Body of pancreas (tissue), 4 donors: ENCODE measurements at places on chromosomes 7 and 10. TPM values are rescaled to one million over a fixed set of nuclear protein-coding genes. Genes with fewer than 3 reads are reported as not detected.

GRCh38 chr7:27647046-27647445, 15.6 kb downstream of the HIBADH start:
- H3K36me3 ChIP-seq = no peaks in the 10 kb centered on the region
- no peak for DNase-seq
- H3K4me3 ChIP-seq = no peak overlapping the region
- no peaks in the 10 kb centered on the region for H3K27me3 ChIP-seq
- H3K27ac ChIP-seq = no peak overlapping the region

- no peaks in the 10 kb centered on the region for H3K27me3 ChIP-seq
- no peaks in the 10 kb centered on the region for H3K36me3 ChIP-seq
- no peak overlapping the region for H3K27ac ChIP-seq
- H3K4me1 ChIP-seq = no peaks in the 10 kb centered on the region
These were observed 14.2 kb upstream of the BRI3 start for GRCh38 chr7:98267303-98267702.

- H3K4me1 ChIP-seq = no peaks in the 10 kb centered on the region
- no peak overlapping the region for H3K27ac ChIP-seq
- no peak for DNase-seq
These were observed 345.6 kb upstream of the LRGUK start for GRCh38 chr7:133781486-133782090.

GRCh38 chr7:11732207-11732606, 99.8 kb downstream of the THSD7A start:
- H3K4me3 ChIP-seq = no peak overlapping the region
- no peak overlapping the region for H3K27ac ChIP-seq
- no peak for DNase-seq
- no peaks in the 10 kb centered on the region for H3K4me1 ChIP-seq
- no peaks in the 10 kb centered on the region for H3K27me3 ChIP-seq

GRCh38 chr7:68015122-68015977, 1018.7 kb downstream of the TYW1 start:
- no peak overlapping the region for H3K4me3 ChIP-seq
- H3K27ac ChIP-seq = no peak overlapping the region
- no peaks in the 10 kb centered on the region for H3K4me1 ChIP-seq
- no peaks in the 10 kb centered on the region for H3K27me3 ChIP-seq

GRCh38 chr10:95604630-95605029, 43.5 kb upstream of the SORBS1 start:
- no peak for DNase-seq
- H3K36me3 ChIP-seq = peaks cover 20% of the 10 kb centered on the region
- no peak overlapping the region for H3K4me3 ChIP-seq
- no peaks in the 10 kb centered on the region for H3K4me1 ChIP-seq

GRCh38 chr7:13197501-13197900, 510.1 kb downstream of the ARL4A start:
- no peaks in the 10 kb centered on the region for H3K4me1 ChIP-seq
- H3K4me3 ChIP-seq = no peak overlapping the region
- H3K27me3 ChIP-seq = no peaks in the 10 kb centered on the region
- H3K36me3 ChIP-seq = no peaks in the 10 kb centered on the region

DNA sequence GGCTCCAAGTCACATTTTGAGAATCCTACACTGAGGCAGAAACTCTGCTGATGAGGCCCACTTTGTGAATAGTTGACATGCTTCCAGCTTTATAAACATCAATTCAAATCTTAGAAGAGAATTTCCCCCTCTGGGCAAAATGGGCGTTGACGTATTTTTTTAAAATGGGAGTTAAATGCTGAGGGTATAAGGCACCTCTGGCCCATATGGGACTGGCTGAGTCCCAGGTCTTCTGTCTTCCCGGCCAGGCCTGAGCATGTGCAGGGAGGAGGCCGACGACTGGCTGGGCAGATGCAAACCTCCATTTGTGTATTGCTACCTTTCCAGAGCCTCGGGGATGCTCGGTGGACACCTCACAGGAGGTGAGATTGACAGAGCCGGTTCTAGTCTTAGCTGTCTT, 37.7 kb downstream of the BUB3 start:
- H3K27me3 ChIP-seq = no peaks in the 10 kb centered on the region
- H3K36me3 ChIP-seq = no peaks in the 10 kb centered on the region
- no peaks in the 10 kb centered on the region for H3K4me1 ChIP-seq

DNA sequence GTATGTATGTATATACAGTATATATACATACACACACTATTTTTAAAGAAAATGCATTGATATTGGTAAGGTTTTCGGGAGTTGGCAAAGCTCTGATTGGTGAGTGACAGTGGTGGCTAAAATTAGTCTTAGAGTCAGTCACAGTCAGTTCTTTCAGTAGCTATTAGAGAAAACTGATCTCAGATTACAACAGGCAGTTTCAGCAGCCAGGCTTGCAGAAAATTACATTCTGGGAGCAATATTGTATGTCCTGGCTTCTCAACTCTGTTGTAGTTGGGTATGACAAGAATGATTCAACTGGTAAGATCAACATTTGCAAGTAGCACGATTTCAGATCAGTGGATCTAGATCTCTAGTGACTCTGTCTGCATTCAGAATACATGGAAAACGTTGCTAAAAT, 897.9 kb upstream of the AUTS2 start:
- H3K27ac ChIP-seq = no peak overlapping the region
- H3K4me1 ChIP-seq = no peaks in the 10 kb centered on the region
- no peak overlapping the region for H3K4me3 ChIP-seq
- H3K36me3 ChIP-seq = no peaks in the 10 kb centered on the region
- no peak for DNase-seq

GRCh38 chr7:101729241-101729883, 88.1 kb upstream of the CUX1 start:
- H3K27ac ChIP-seq = no peak overlapping the region
- no peaks in the 10 kb centered on the region for H3K36me3 ChIP-seq
- H3K27me3 ChIP-seq = no peaks in the 10 kb centered on the region
- H3K4me3 ChIP-seq = no peak overlapping the region

DNA sequence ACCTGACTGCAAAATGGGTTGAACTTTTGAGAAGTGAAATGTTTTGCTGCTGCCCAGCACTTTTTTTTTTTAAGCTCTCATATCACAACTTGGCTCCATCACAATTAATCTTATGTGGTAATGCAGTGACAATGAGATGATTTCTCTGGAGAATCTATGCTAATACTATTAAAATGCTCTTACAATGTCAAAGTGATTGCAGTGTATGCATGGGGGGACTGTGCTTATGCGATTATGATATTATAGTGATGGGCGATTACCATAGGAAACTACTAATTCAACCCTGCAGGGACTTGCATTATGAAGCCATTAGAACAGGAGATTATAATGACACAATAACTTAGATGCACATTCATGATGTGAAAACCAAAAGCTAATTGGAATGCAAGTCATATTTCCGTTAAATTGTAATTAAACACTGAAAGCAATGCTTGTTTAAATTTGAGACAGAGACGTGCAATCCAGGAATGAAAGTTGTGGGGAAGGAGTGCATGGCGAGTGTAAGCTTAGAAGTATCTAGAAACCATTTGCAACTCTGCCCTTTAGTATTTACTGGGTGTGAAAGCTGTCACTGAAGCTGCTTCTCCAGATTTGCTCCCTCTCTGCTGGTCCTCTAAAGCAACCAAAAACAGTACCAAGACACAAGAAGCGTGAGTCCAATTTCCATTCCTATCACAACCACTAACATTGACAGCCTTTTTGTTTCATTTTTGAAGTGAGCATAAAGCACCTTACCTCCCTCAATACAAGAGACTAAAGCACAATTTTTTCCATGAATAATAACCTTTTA, 21.6 kb downstream of the PTER start:
- DNase-seq = no peak
- no peak overlapping the region for H3K4me3 ChIP-seq
- H3K36me3 ChIP-seq = no peaks in the 10 kb centered on the region
- H3K27ac ChIP-seq = no peak overlapping the region

DNA sequence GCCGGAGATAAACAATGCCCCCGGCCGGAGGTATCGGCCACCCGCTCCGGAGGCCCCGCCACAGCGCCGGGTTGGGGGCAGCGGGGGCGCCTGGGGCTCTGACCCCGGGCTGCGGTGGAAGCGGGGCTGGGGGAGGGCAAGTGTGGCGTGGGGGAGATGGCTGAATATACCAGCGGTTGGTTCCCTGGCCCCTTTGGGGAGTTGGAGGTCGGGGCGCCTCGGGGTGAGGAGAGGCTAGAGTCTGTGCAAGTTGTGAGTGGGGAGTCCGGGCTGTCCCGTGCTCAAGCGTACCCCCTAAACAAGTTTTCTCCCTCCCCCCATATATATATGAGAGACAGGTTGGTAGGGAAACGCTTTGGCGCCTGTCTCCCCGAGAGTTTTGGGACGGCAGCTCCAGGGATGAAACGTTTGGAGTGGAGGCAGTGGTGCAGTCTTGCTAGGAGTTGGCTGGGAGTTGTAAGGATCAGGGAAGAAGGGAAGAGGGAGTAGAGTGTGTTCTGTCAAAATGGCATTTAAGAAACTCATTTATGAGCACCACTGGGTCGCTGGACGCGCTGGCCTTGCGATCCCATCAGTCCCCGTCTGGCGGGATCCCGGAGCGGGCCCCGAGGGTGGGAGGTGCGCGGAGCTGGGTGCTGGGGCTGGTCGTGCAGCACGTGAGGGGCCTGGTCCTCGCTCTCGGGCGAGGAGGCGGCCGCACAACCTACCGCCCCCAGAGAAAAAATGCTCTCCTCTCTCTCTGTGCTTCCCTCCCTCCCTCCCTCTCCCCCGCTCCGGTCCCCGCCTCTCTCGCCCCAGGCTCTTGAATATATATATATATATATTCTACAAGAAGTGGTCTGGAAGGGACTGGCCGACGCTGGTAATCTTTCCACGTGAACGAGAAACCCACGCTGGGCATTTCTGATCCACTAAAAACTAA, 1.1 kb downstream of the TET1 start:
- peak overlapping the region; percentile 41 for H3K4me3 ChIP-seq
- DNase-seq = peak; percentile 11
- no peaks in the 10 kb centered on the region for H3K36me3 ChIP-seq
- H3K27ac ChIP-seq = peak overlapping the region; percentile 12
- H3K27me3 ChIP-seq = no peaks in the 10 kb centered on the region
- peaks cover 18% of the 10 kb centered on the region for H3K4me1 ChIP-seq

DNA sequence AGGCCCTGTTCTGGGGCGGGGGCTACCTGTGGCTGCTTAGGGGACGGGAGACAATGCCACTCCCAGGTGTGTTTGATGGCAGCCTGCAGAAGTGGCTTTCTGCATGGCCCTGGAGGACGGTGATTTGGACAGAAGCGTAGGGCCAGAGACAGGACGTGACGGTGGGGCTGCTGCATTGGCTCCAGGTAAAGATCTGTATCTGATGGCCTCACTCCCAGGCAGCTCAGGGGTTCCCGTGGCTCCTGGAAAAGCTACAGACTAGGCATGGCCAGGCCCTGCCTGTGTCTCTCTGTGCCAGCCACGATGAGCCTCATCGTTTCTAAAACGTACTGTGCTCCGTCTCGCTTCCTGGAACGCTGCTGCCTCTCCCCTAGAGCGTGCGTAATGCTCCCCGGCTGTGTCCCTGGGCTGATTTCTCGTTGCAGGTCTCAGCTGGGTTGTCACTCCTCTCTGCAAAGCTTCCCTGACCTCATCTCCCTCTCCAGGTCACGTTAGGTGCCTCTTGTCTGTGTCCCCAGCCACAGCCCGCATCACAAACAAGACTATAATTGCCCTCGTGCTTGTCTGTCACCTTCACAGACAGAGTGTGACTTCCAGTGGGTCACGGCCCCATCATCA, 12.6 kb downstream of the GTF2IRD1 start:
- no peaks in the 10 kb centered on the region for H3K36me3 ChIP-seq
- H3K4me3 ChIP-seq = no peak overlapping the region
- peak; percentile 39 for DNase-seq
- H3K4me1 ChIP-seq = peaks cover 7% of the 10 kb centered on the region
- no peak overlapping the region for H3K27ac ChIP-seq

- H3K4me1 ChIP-seq = no peaks in the 10 kb centered on the region
- H3K27ac ChIP-seq = no peak overlapping the region
- H3K4me3 ChIP-seq = no peak overlapping the region
- DNase-seq = no peak
- H3K27me3 ChIP-seq = no peaks in the 10 kb centered on the region
- H3K36me3 ChIP-seq = no peaks in the 10 kb centered on the region
These were observed 33.3 kb upstream of the PPIF start for GRCh38 chr10:79313911-79314439.

DNA sequence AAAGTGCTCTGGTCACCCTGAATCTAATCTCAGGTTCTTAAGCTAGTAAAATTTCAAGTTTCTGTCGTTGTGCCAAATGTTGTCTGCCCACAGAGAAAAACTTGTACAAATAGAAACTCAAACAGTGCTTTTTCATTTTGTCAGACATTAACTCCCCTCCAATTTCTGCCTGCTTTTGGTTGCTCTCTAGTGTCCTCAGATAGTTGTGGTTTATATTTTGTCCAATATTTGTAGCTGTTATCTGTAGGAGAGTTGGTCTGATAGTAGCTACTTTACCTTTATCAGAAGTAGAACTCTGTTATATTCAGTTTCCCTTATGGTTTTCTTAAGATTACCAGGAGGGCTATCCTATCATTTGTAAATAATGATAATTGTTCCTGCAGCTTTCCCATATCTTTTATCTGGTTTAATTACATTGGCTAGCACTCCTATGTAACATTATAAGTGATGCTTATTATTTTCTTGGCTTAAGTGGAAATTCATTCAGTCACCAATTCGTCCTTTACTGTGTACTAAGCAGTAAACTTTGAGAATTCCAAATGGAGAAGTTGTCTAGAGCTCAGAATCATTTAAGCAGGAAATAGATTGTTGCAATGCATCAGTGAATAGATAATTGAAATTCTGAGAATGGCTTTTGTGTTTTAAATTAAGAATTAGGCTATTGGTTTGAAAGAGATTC, 91.0 kb downstream of the ANKIB1 start:
- H3K27me3 ChIP-seq = no peaks in the 10 kb centered on the region
- no peaks in the 10 kb centered on the region for H3K36me3 ChIP-seq
- H3K27ac ChIP-seq = no peak overlapping the region
- no peak for DNase-seq
- peaks cover 8% of the 10 kb centered on the region for H3K4me1 ChIP-seq
- H3K4me3 ChIP-seq = no peak overlapping the region

DNA sequence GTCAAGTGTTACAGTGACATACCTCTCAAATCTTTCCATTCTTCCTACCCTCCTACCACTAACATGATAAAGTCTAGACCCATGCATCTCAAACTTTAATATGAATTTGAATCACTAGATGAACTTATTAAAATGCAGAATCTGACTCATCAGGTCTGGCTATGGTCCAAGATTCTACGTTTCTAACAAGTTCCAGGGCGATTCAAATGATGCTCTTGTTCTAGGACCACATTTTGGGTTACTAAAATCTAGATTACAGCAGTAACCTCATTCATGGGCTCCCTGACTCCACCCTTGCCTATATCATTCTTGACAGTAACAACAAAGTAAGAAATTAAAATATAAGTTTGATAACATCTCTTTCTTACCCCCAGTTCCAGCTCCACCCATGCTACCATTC, 124.8 kb upstream of the LSM8 start:
- H3K27ac ChIP-seq = no peak overlapping the region
- no peaks in the 10 kb centered on the region for H3K36me3 ChIP-seq
- no peak for DNase-seq
- H3K4me1 ChIP-seq = no peaks in the 10 kb centered on the region
- H3K4me3 ChIP-seq = no peak overlapping the region
- no peaks in the 10 kb centered on the region for H3K27me3 ChIP-seq

Gene SORCS1
- 6.0 TPM for total RNA-seq

Gene KCNIP2
- total RNA-seq = 1.8 TPM

Gene PPP1R17
- total RNA-seq = not detected

Gene CFAP70
- 11.5 TPM for total RNA-seq

Gene NUTM2A
- total RNA-seq = 1.0 TPM

Gene SLC13A1
- not detected for total RNA-seq

Gene C10orf90
- total RNA-seq = not detected

Gene CRHR2
- total RNA-seq = 4.7 TPM

Gene ZNF853
- total RNA-seq = 11.2 TPM

Gene PRF1
- total RNA-seq = 2.1 TPM
